ENCODE measurements at places on chromosomes 4 and X. TPM values are rescaled to one million over a fixed set of nuclear protein-coding genes. Genes with fewer than 3 reads are reported as not detected.

AMBN gene
- 7.9 TPM for total RNA-seq

PDGFC gene
- 38.0 TPM for total RNA-seq

BMPR1B gene
- total RNA-seq = 4.3 TPM

SLITRK4 gene
- total RNA-seq = 33.7 TPM

GC gene
- 4.6 TPM for total RNA-seq

DNA sequence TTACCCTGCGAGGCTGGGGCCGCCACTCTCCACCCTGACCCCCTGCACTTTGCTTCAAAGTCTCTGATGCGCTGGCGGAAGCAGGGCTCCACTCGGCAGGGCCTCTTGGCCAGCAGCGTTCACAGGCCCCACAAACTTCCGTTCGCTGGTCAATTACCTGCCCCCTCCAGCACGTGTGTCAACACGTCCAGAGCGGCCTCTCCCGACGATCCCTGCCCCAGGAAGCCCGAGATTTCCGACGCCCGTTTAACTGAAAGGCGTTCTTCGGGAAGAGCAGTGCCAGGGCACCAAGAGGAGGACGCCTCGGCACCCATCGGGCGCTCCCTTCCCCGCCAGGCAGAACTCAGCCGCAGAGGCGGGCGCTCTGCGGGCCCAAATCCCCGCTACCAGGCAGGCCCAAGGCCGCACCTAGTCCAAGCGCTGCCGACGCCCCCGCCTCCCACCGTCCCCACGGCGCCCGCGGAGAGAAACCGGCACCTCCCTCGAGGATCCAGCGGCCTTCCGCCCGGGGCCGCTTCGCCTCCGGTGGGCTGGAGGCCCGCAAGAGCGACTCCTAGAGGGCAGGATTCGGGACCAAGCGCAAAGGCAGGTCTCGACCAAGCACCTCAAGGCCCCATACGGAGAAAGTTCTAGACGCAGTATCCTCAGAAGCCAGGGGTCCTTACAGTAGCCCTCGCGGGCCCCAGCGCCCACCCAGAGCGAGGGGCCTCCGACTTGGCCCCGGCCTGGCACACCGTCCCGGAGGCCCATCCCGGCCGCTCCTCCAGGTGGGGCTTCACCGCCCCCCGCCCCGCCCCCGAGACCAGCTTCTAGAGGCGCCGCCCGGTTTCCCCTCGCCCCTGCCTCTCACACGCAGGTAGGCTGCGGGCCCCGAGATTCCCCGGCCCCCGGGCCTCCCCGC lies 586 bp downstream of the BCAP31 start:
- peak; percentile 31 for DNase-seq

GRCh38 chr4:105483840-105484239 lies 10.0 kb upstream of the PPA2 start:
- DNase-seq = no peak

DNA sequence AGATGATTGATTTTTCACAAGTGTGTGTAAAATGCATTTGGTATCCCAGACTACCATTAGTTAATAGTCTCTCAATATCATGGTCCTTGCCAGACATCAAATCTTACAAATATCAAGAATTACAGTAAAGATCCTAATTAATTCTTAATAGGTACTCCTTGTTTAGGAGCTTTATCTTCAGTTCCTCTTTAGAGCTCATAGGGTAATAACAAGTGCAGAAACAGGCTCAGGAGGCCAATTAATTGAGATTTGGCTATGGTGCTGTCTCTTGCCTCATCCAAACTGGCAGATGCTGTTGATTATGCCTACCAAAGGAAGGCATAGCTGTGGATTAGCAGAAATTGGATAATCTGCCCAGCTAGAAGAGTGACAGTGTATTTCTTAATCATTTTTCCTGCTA lies 6.9 kb downstream of the MTMR1 start:
- DNase-seq = no peak

DNA sequence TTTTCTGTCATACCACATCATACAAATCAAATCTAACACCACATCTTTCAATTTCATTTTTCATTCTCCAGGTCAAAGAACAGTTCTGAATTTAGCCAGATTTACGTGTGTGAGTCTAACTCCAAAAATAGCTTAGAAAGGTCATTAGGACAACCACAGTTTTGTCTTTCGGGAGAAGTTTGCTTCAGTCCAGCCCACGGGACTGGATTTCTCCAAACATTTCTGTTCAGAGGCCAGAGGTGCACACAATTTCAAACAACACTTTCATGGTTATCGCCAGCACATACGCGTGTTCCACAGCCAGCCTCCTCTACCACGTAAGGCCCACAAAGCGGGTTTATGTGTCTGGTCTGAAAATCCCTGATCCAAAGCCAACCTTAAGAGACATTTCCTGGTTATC lies 65.9 kb downstream of the VEGFC start:
- peak; percentile 57 for DNase-seq

DNA sequence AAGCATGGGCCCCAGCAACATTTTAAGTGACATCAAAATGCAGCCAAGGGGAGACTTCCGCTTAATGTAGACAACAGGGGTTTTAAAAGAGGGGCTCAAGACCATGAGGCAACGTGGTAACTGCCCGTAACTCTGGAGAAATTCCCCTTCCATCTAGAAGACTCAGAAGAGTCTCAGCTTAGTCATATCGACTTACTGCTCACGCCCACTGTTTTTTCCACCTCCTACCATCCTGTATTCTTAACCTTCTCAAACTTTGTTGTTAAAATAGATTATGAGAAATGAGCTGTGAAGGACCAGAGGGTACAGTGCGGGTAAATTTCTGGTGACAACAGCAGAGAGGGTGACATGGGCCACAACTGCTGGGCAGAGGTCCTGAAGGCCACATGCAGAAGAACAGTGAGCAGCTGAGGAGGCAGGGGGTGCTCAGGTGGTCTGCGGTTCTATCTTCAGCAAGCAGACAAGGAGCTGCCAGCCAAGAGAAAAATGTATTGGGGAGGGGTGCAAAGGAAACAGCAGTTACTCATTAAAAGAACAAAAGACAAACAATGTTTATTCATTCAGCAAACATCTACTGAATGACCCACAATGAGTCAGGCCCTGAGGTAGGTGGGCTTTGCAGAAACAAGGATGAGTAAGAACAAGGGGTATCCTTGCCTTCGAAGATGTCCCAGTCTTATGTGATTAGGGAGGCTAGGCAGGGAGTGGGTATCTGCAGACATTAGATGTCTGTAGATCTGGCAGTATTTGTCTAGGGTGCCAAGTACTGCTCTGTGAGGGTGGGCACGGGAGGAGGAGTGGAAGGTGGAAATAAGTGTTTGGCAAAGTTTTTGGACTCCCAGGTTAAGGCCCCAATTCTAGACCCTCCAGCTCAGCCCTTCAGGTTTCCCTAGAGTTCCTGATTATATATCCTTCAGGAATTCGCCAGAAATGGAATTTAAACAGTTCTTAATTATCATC lies 175.3 kb downstream of the TSPAN5 start:
- DNase-seq = no peak

GRCh38 chrX:132842460-132843238 lies 115.8 kb downstream of the HS6ST2 start:
- no peak for DNase-seq

- DNase-seq = no peak
Measured at GRCh38 chr4:152618971-152619370, 60.8 kb downstream of the TMEM154 start.
